ENCODE measurements at places on chromosomes 6 and 20. TPM values are rescaled to one million over a fixed set of nuclear protein-coding genes. Genes with fewer than 3 reads are reported as not detected.

GRCh38 chr6:133396233-133396983, 155.3 kb downstream of the EYA4 start:
- no peak for DNase-seq

The RGS17 gene
- total RNA-seq, result 8.7 TPM

GRCh38 chr6:154535147-154535546, 24.7 kb upstream of the CNKSR3 start:
- DNase-seq, result no peak

The C20orf141 gene
- not detected for total RNA-seq

The MAP7 gene
- 1.8 TPM for total RNA-seq

The SOX18 gene
- total RNA-seq, result 18.7 TPM

The EDN3 gene
- total RNA-seq, result not detected

DNA sequence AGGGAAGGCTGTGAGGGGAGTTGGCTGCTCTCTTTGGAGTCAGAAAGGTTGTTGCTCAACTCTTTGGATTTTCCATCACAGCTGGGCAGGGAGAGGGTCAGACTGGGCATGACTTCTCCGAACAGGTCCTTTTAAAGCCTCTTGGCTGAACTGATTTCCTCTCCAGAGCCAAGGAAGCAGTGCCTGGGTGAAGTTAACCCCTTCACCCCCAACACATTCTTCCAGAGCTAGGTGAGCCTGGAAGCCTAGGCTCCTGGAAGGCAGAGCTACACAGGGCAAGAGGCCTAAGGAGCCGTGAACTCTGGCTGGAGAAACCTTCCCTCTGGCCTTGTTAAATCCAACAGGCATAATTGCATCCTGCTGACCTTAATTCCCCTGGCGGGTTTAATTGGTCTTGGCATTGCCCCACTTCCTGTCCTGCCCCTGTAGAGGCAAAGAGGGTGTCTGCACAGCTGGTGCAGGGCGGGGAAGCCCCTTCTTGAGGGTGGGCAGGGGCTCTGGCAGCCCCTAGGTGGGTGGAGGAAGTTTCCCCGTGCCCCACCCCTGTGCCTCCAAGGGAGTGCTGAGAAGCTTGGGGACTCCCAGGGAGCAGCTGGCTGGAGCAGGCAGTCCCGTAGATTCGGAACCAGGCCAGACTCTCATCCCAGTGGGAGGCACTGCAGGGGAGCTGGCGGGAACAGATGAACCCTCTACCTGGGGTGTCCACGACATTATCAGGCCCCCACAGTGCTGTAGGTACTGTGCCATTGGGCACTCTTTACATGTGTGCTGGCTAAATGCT, 3.6 kb upstream of the MYLK2 start:
- DNase-seq, result no peak

Measured in Panc1 (cell line).